T47D (cell line): ENCODE measurements at places on chromosomes 13 and 19.

GRCh38 chr19:51691584-51692428 lies 1.3 kb upstream of the SPACA6 start:
- no peak for DNase-seq

GRCh38 chr19:53621885-53622740 lies 9.7 kb upstream of the DPRX start:
- no peak for DNase-seq

- no peak for DNase-seq
These were observed 85.5 kb upstream of the FGF14 start for GRCh38 chr13:102487330-102487729.

- no peak for DNase-seq
These were observed 24.4 kb downstream of the CERS1 start for GRCh38 chr19:18871543-18871942.

GRCh38 chr19:13086341-13086740 lies 16.3 kb downstream of the LYL1 start:
- DNase-seq, result no peak
